ENCODE measurements at places on chromosomes 4 and X. TPM values are rescaled to one million over a fixed set of nuclear protein-coding genes. Genes with fewer than 3 reads are reported as not detected.

The MAGEB17 gene
- 0.41 TPM for total RNA-seq

The CYLC1 gene
- not detected for total RNA-seq

The RNF128 gene
- 17.0 TPM for total RNA-seq

The TMEM47 gene
- 3.7 TPM for total RNA-seq

The PSAPL1 gene
- total RNA-seq = not detected

DNA sequence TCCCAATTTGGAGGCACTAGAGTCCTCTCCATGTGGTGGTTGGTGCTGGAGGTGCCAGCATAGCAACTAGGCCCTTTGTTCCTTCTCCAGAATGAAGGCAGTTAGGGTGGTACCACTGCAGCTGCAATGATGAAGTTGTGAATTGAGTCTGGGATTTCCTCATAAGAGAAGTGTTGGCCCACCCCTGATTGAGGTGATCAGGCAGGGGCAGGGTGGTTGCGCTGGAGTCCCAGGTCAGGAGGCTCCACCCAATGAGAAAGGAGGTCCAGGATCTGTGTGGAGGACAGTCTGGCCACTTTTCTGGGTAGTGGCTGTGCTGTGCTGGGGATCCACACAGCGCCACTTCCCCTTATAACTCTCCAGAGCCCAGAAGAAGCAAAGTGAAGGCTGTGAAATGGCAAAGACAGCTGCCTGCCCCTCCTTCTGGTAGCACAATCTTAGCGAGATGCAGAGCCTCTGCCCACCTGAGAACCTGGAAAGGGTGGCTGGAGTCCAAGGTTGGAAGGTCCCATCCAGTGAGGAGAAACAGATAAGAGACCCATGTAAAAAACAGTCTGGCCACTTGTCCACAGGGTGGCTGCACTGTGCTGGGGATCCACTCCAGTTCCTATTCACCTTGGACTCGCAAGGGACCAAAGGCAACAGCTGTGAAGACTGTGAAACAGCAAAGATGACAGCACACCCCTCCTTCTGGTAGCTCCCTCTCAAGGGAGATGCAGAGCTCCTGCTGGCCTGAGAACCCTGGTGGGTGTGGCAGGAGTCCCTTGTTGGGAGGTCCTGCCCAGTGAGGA is 124.6 kb downstream of the RRAGB start:
- no peaks in the 10 kb centered on the region for H3K36me3 ChIP-seq
- no peaks in the 10 kb centered on the region for H3K27me3 ChIP-seq
- DNase-seq = no peak
- no peak overlapping the region for H3K27ac ChIP-seq
- H3K4me1 ChIP-seq = no peaks in the 10 kb centered on the region

DNA sequence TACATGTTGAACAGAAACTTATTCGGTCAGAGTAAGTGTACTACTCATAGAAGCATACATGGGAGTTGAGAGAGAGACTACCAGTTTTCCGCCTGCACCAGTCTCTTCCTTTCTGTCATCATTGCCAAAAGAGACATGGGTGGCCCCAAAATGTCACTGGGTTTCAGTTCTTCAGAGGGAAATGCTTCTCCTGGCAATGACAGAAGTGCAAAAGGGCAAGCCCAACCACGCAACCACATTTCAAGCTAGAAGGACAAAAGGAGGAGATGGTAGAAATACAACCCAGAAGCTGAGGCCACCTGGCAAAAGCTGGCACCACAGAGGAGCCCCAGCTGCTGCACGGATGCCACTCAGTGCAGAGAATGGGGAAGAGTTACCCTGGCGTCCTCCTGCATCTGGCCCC is 320.1 kb downstream of the BCOR start:
- H3K27ac ChIP-seq = no peak overlapping the region
- H3K27me3 ChIP-seq = no peaks in the 10 kb centered on the region
- peaks cover 4% of the 10 kb centered on the region for H3K4me1 ChIP-seq
- no peak for DNase-seq
- H3K4me3 ChIP-seq = no peak overlapping the region
- no peaks in the 10 kb centered on the region for H3K36me3 ChIP-seq

DNA sequence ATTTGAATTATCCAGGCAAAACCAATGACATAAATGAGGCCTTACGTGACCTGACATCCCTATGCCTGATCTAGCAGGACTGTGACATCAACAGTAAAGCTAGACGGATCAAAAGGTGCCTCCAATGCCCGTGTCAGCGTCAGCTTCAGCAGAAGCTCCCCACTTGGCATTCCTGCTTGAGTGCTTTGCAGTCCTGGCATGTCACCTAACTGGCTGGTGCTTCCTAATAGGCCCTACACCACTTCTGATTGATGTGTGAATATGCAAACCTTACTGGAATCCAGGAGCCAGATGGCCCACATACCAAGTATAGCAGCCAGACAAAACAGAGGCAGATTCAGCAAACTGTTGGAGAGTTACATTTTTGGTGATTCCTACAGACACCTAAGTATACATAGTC is 224.2 kb downstream of the DMD start:
- H3K36me3 ChIP-seq = no peaks in the 10 kb centered on the region
- DNase-seq = no peak
- H3K27me3 ChIP-seq = no peaks in the 10 kb centered on the region
- H3K4me3 ChIP-seq = no peak overlapping the region

GRCh38 chr4:155954939-155955338 is 1.3 kb upstream of the CTSO start:
- H3K4me3 ChIP-seq = no peak overlapping the region
- peaks cover 4% of the 10 kb centered on the region for H3K4me1 ChIP-seq
- H3K27me3 ChIP-seq = no peaks in the 10 kb centered on the region

DNA sequence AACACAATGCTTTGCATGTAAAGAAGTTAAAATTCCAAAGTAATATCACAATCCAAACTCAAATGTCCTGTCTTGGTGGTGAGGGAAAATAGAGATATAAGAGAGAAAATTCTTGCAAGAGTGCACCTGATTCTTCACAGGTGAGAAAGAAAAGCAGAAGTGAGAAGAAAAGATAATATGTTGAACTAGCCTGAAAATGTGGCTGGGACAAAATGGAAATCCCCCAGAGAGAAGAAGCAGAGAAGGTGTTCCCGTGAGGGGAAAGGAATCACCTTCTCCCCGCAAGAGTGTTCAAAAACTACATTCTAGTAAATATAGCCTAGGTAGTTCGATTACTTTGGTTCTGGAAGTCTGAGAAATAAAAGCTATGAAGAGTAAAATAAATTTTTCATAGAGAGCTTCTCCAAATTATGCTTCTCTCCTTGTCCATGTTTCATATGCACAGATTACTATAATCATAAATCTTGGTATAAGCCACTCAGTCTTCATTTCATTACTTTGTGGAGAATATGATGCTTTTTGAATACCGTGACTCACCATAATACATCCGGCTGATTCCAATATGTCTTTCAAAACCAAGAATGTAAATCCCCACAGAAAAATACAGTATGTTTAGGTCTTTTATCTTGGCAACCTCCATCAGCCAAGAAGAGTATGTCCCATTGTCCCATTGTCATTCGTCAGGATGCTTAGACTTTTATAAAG is 63.1 kb downstream of the COX18 start:
- DNase-seq = no peak
- no peak overlapping the region for H3K4me3 ChIP-seq
- H3K27ac ChIP-seq = no peak overlapping the region
- H3K4me1 ChIP-seq = no peaks in the 10 kb centered on the region

DNA sequence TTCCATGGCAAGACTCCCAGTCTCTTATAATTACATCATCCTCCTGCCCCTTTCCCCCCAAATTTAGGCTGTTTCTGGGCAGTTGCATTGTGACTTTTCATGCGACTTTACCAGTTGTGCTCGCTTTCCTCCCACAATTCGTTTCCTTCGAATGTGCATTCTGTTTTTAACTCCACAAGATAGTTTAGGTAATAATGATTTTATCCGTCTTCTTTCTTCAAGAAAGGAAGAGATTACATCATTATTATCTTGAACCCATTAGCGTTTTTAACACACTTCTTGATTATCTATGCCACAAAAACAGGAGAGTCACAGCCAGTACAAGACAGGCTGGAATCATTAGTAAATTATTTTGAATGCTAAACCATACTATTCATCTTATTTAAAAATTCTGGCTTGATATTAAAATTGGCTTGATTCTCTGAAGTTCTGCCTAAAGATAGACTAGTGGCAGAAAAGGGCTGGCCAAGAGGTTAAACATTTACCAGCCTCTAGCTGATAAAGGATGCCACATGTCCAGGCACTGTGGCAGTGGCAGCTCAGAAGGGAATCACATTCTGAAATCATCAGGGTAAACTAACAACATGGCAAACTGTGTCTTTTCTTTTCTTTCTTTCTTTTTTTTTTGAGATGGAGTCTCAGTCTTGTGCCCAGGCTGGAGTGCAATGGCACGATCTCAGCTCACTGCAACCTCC is 19.7 kb upstream of the PLA2G12A start:
- H3K4me1 ChIP-seq = peaks cover 7% of the 10 kb centered on the region
- DNase-seq = no peak
- no peaks in the 10 kb centered on the region for H3K27me3 ChIP-seq

GRCh38 chrX:123425904-123426303 is 241.8 kb downstream of the GRIA3 start:
- H3K27me3 ChIP-seq = no peaks in the 10 kb centered on the region
- no peaks in the 10 kb centered on the region for H3K36me3 ChIP-seq
- no peaks in the 10 kb centered on the region for H3K4me1 ChIP-seq
- no peak overlapping the region for H3K4me3 ChIP-seq
- no peak overlapping the region for H3K27ac ChIP-seq

- no peaks in the 10 kb centered on the region for H3K36me3 ChIP-seq
- H3K4me1 ChIP-seq = no peaks in the 10 kb centered on the region
- DNase-seq = no peak
These were observed 3.4 kb downstream of the CD38 start for GRCh38 chr4:15781427-15782095.

- H3K27ac ChIP-seq = no peak overlapping the region
- no peak for DNase-seq
- peaks cover 3% of the 10 kb centered on the region for H3K4me1 ChIP-seq
- H3K4me3 ChIP-seq = no peak overlapping the region
- no peaks in the 10 kb centered on the region for H3K36me3 ChIP-seq
These were observed 145.5 kb downstream of the NWD2 start for GRCh38 chr4:37389967-37390580.

DNA sequence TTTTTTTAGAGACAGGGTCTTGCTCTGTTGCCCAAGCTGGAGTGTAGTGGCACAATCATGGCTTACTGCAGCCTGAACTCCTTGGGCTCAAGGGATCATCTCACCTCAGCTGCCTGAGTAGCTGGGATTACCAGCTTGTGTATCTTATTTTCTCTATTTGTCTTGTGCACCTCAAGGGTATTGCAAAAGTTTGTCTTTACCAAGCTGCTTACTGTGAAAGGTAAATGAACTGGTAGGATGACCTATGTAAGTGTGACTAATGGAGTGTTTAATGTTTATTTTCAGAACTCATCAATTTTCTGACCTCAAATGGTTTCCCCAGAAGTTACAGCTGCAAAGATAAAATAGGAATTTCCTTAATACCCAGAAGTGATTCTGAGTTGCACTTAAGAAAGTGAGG is 5.3 kb upstream of the FGA start:
- H3K4me1 ChIP-seq = no peaks in the 10 kb centered on the region
- no peak overlapping the region for H3K4me3 ChIP-seq
- no peaks in the 10 kb centered on the region for H3K36me3 ChIP-seq
- no peak overlapping the region for H3K27ac ChIP-seq

- no peaks in the 10 kb centered on the region for H3K36me3 ChIP-seq
- H3K27ac ChIP-seq = peak within 1 kb of the TSS; percentile 89
- peak; percentile 99 for DNase-seq
- no peaks in the 10 kb centered on the region for H3K27me3 ChIP-seq
- peaks cover 13% of the 10 kb centered on the region for H3K4me1 ChIP-seq
- H3K4me3 ChIP-seq = peak within 1 kb of the TSS; percentile 86
These were observed at the start of gene SMC1A for GRCh38 chrX:53422086-53422860. TSS of gene SMC1A (minus strand) at chrX:53422654. CDS start at chrX:53422600, 54 bp downstream.

DNA sequence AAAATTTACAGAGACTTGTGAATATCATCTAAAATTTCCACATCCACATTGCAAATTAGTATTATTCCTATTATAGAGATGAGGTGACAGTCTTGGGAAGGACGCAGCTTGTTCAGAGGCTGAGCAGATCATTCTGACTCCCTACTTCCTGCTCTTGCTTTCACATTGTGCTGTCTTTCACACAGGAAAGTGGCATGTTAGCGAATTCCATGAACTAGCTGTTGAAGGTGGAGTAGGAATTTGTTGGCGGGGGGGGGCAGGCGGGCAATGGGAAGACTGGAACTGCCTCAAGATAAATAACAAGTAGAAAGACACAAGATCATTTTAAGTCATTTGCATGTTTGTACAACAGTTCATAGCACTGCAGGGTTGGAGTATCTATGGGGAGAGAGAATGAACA is 2.3 kb downstream of the PF4V1 start:
- peak overlapping the region; percentile 53 for H3K27ac ChIP-seq
- no peaks in the 10 kb centered on the region for H3K27me3 ChIP-seq
- DNase-seq = no peak
- H3K4me1 ChIP-seq = peaks cover 7% of the 10 kb centered on the region
- H3K4me3 ChIP-seq = no peak overlapping the region

DNA sequence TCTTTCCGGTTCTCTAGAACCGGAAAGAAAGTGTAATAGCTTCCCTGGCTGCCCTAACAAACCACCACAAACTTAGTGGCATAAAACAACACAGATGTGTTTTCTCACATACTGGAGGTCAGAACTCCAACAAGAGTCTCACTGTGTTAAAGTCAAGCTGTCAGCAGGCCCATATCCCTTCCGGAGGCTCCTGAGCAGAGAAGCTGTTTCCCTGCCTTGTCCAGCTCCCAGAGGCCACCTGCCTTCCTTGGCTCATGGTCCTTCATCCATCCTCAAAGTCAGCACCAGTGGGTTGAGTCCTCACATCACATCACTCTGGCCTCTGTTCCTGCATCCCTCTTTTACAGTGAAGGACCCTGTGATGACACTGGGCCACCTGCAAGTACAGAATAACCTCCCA is 49.8 kb upstream of the HMX1 start:
- no peak overlapping the region for H3K27ac ChIP-seq
- no peaks in the 10 kb centered on the region for H3K27me3 ChIP-seq
- no peak overlapping the region for H3K4me3 ChIP-seq
- H3K4me1 ChIP-seq = no peaks in the 10 kb centered on the region
- DNase-seq = no peak
- H3K36me3 ChIP-seq = no peaks in the 10 kb centered on the region

GRCh38 chrX:68830419-68831404 is 1.9 kb downstream of the EFNB1 start:
- H3K27ac ChIP-seq = no peak overlapping the region
- no peak for DNase-seq
- no peaks in the 10 kb centered on the region for H3K36me3 ChIP-seq
- H3K4me1 ChIP-seq = no peaks in the 10 kb centered on the region
- H3K27me3 ChIP-seq = no peaks in the 10 kb centered on the region

- peak overlapping the region; percentile 12 for H3K27ac ChIP-seq
- H3K4me3 ChIP-seq = no peak overlapping the region
- no peaks in the 10 kb centered on the region for H3K36me3 ChIP-seq
- H3K27me3 ChIP-seq = no peaks in the 10 kb centered on the region
These were observed 25.3 kb downstream of the VSIG4 start for GRCh38 chrX:66014556-66014955.

DNA sequence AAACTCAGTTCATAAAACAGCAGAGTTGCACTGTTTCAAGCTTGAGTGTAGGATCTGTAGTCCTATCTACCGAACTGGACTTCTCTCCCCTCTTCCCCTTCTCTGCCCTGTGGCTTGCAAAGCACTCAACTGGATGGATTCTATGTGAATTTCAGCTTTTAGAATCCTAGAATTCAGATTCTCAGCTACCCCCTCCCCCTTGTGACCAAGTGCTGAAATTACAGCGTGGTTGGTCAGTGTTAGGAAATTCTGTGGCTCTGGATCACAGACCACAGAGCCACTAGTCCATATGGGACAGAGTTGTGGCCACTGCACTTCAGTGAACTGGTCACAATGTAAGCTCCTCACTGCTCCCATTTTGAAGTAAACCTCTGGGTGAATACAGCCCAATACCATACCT is 64.6 kb upstream of the TRPC5 start:
- H3K4me3 ChIP-seq = no peak overlapping the region
- H3K4me1 ChIP-seq = no peaks in the 10 kb centered on the region
- H3K27ac ChIP-seq = no peak overlapping the region
- no peaks in the 10 kb centered on the region for H3K27me3 ChIP-seq
- no peaks in the 10 kb centered on the region for H3K36me3 ChIP-seq
